ENCODE measurements at places on chromosomes 4 and X. TPM values are rescaled to one million over a fixed set of nuclear protein-coding genes. Genes with fewer than 3 reads are reported as not detected.

GRCh38 chr4:102824398-102824797 is 3.0 kb downstream of the UBE2D3 start:
- no peak for DNase-seq

DNA sequence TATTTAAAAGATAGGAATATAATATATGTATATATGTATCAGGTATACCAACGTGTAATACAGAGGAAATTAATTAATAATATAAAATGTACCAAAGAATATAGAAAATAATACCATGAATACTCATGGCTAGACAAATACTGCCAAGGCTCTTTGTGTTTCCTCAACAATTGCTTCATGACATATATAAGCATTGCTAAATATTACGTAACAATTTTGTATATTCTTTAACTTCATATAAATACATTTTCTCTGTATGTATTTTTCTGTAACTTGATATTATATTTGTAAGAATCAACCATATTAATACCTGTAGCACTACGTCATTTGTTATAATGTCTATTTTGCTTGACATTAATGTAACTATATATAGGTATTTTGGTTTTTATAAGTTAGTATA is 104.0 kb downstream of the CEP44 start:
- DNase-seq = no peak

Gene MID2
- 1.9 TPM for polyA plus RNA-seq

Gene ARSD
- 35.7 TPM for polyA plus RNA-seq

DNA sequence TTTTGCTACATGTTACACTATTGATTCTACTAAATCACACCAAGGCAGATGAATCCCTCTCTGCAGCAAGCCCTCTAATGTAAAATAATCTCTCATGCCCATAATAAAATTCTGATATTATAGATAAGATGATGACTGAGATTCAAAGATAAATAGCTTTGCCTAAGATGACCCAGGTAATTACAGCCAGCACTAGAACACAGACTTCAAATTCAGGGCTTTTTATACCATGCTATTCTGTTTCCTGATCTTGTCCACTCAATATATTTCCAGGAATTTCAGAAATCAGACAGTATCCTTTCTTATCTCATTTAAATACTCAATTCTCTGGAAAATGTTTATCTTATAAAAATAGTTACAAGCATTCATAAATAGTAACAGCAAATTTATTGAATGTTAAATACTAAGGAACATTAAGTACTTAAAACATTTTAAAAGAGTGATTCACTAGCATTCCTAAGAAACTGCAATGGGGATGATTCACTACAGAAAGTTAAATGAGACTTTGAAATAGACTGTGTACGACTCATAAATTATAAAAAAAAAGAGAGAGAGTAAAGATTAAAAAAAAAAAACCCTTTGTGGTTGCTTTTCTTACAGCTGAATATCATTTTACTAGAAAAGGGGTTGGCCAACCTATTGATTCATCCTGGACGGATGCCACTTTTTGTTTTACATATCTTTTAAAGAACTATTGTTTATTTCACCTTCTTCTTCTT is 45.8 kb upstream of the IL21 start:
- no peak for DNase-seq

Gene MAGEC1
- not detected for polyA plus RNA-seq

GRCh38 chr4:30718021-30718542 is 2.1 kb upstream of the PCDH7 start:
- no peak for DNase-seq

DNA sequence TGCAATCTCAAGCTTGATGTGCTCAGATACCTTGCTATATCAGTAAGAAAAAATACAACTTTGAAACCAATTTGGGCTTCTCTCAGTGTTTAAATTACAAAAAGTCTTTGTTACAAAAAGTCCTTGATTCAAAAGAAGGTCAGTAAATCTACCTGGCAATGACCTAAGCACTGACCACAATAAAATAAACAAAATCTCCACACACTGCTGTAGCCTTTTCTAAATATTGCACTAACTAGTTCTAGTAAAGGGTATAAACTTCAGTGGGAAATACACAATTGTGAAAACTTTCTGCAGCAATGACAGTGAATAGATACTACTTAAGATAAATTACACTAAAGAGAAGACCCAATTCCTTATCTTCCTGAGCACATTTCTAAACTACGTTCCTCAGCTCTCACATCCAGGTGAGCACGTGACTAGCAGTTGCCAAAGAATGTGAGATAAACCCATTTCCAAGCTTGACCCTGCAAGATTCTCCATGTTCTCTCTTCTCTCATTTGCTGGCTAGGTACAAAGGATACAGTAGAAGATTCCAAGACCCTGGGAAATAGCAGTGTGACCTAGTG is 81.4 kb upstream of the GPR34 start:
- no peak for DNase-seq

- no peak for DNase-seq
Measured at GRCh38 chr4:78885598-78885997, 53.6 kb downstream of the PAQR3 start.

DNA sequence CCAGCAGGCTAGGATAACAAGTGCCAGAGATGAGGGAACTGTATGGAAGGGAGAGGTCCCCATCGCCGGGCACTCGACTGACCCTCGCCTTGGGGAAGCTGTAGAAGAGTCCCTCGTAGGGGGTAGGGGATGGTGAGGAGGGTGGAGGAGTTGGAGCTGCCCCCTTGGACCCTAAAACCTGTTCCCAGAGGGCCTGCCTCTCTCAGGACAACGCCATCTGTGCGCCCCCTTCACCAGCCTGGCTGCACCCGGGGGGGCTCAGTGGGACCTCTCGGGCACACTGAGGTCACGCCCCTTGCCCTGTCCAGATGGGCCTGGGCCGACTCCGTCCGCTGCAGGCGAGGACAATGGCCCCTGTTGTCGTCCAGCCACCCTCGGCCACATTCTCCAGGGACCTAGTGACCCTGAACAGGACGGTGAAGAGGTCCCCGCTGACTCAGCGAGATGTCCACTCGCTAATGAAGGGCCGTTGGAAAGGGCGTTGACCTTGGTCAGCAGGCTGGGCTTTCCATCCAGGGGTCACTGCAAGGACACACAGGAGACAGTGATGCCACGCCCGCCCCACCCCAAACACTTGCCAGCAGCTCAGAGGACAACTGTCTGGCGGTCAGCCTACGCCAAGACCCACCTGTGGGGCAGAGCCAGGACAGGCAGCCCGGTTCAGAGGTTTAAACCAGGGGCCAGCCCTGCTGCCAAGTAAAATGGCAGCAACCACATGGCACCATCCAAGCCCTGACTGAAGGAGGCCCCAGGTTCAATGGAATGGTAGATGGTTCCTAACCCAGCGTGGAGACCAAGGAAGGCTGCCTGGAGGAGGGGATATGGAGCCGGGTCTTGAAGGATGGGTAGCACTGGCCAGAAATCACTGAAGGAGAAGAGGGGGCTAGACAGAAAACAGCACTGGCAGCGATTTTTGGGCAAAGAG is 51.2 kb downstream of the HMX1 start:
- no peak for DNase-seq

Gene CSAG3
- not detected for polyA plus RNA-seq

DNA sequence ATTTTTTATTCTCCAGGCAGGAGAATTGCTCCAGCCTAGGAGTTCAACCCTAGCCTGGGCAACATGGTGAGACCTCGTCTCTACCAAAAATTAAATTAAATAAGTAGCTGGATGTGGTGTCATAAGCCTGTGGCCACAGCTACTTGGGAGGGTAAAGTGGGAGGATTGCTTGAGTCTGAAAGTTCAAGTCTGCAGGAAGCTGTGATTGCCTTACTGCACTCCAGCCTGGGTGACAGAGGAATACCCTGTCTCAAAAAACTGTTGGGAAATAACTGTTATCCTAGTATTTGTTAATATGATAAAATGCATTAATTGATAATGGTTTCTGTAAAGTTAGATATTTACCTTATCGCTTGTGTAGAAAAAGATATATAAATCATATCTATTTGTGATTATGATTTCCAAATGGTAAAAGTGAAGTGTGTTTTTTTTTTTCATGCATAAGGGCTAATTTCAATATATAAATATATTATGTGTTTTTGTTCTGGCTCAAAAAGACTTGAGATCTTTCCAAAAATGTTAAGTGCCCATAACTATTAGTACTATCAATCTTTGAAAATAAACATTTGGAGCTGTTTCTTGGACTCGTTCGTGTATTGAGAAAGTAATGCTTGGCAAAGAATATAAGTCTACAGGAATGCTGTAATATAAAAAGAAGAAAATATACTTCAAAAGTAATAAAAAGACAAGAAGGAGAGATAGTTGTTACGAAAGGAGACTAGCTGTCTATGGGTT is 396.6 kb downstream of the ADGRL3 start:
- DNase-seq = no peak
